ENCODE measurements at places on chromosomes 6 and 20.

DNA sequence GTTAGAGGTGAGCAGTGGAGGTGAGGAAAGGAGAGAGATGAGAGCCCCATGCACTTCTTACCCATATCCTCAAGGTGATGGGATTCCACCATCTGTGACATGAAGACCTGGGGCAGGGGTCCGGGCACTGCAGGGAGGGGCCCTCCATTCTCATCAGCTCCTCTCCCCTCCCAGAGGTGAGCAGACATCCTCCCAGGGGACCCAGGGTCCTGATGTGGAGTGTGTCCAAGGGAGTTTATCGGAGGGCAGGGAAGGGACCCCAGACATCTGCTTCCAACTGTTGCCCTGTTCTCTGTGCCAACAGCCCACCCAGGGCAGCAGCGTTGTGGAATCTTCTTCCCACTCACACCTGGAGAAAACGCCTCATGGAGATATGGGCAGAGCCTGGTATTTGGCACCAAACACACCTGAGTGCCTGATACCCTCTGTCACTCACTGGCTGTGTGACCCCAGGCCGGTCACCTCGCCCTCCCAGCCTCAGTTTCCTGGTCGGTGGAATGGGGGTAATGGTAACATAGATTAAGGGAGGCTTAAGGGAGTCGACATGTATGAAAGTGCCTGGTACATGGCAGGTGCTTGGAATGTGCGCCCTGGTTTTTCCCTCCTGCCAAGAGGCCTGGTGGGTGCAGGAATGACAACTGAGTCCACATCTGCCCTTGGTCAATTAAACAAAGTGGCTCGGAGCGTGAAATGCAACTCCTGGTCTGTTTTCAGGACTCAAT, 227.9 kb downstream of the PREX1 start:
- no peak for DNase-seq

GRCh38 chr20:58706150-58706892, 13.7 kb downstream of the NPEPL1 start:
- peak; percentile 7 for DNase-seq

- no peak for DNase-seq
Observed at GRCh38 chr6:113697632-113698410, 159.3 kb upstream of the MARCKS start.

GRCh38 chr6:43217351-43217750, 11.9 kb downstream of the DNPH1 start:
- DNase-seq, result no peak

GRCh38 chr6:111482188-111482958, 645 bp downstream of the REV3L start:
- peak; percentile 67 for DNase-seq

DNA sequence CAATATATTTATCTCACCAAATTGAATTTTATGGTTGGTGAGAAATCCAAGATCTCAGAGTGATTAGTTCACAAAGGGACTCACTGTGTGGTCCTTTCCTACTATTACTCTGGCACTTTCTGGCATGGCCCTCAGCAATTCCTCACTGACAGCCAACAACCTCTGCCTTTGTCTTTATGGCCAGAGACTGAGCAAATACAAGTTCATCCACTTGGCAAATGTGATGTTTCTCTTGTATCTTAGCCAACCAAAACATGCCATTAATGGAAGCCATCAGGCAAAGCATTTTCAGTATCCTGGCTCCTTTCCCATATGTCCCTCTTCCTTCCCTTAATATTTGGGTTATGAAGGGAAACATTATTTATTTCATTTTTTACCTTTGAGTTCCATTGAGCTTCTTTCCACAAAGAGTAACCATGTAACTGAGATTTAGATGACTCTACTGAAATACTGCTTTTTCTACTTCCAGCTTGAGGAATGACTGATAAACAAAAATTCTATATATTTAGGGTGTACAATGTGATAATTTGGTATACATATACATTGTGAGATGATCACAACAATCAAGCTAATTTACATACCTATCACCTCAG, 30.8 kb upstream of the SMLR1 start:
- DNase-seq, result no peak

DNA sequence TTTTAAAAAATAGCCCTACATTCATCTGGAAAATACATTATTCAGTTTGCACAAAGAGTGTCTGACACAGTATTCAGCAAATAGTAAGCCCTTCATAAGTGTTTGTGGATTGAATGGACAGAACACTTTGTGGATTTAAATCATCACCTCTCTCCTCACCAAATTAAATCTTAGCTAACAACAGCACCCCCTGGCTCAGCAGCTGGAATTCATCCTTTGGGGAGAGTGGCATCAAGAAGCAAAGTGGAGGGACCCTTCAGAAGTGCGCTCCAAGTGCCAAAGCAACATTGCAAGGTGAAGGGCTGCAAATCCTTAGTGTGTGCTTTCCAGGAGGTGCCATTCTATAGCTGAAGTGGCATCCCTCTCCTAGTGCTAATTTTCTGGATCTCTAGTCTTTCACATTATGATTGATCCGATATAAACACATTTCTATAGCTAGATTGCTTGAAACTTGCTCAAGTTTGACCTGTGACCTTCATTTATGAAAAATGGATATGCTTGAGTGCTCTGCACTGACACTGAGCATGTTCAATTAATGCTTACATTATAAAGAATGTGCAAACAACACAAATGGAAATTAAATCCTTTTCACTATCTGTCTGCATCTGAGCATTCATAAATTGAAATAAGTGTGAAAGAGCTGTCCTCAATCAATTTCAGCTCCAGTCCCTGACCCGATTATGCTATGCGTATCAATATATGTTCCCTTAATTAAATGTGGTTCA, 891.7 kb downstream of the C6orf118 start:
- DNase-seq, result no peak

GRCh38 chr6:98716341-98716740, 118.0 kb upstream of the POU3F2 start:
- DNase-seq, result no peak

GRCh38 chr6:72446430-72446829, 175.4 kb upstream of the KCNQ5 start:
- no peak for DNase-seq

DNA sequence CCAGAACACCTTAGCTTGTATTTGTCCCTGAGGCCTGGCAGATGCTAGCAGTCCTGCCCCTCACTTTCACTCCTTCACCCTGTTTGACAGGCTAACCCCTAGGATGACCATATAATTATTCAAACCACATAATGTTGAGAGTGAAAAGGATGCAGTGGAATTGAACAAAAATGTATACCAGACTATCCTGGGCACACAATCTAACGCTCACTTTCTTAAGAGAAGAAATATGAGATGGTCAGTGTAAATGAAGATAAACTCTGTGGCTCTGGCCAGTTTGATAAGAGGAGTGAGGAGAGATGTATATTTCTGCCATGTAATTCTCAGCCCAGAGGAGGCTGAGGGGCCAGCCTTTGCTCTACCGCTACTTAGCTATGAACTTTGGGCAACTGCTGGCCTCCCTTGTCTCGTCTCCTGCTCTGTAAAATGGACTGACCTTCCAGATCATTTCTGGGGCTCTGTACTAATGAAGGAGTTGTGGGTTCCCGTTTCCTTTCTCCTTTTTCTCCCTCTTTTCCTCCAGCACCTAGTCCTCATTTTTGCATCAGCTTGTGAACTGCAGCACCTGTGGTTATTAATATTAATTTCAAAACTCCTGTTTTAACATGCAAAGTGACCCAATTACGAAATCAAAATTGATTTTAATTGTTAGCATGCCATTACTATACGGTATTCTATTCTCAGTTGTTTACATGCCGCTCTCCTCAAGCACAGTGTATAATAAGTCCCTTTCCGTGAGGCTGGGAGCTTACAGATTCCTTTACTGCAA, 92.5 kb upstream of the IYD start:
- DNase-seq, result no peak

- DNase-seq, result no peak
Observed at GRCh38 chr6:164817662-164818061, 491.7 kb downstream of the C6orf118 start.

- DNase-seq, result no peak
Observed at GRCh38 chr6:89045576-89045975, 35.0 kb upstream of the PNRC1 start.

Measured in activated T-cell treated with anti-CD3 and anti-CD28 coated beads, Interleukin-2, amount 50 U/mL, for 48 hours (primary cell).